ENCODE measurements at places on chromosomes 4 and X.

- no peak for DNase-seq
Measured at GRCh38 chrX:5644776-5645175, 583.9 kb downstream of the NLGN4X start.

DNA sequence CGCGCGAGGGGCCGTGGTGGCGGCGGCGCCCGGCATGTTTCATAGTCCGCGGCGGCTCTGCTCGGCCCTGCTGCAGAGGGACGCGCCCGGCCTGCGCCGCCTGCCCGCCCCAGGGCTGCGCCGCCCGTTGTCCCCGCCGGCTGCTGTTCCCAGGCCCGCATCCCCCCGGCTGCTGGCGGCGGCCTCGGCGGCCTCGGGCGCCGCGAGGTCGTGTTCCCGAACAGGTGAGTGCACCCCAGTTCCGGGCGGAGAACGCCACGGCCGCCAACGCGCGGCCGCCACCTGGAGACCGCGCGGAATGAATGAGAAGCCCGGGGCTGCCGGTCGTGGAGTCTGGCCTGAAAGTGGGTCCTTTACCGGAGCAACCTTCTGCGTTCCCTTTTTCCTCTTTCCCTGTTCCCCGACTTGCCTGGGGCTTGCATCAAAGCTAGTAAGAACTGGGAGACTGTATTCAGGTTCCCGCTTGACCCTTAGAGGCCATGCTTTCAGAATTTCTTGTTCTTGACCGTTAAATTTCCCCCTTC, 429 bp downstream of the NOCT start:
- peak; percentile 29 for DNase-seq

DNA sequence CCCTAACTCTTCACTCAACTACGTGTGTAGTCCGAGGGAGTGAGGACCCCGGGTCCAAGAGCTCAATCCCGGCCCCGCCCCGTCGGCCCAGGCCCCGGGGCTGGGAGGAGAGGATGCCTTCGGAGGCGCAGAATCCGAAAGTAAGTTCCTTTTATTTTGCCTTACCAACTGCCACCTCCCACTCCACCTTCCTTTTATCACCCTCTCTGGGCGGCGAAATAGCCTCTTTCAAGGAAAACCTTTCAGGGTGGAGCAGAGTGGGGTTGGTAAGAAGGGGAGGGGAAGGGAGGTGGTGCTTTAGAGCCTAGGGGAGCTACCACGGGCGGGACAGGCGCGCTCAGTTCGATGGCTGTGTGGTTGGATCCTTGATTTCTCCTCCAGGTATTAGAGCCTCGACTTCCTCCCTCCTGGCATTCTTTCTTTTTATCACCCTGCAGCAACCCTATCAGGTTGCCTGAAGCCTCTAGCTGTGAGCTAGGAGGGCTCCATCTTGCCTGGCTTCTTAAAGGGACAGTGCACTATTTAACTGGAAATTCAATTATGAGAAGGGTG, 191.2 kb downstream of the RRAGB start:
- no peak for DNase-seq

- no peak for DNase-seq
Measured at GRCh38 chr4:88535090-88535755, 11.6 kb upstream of the PYURF start.

GRCh38 chr4:55546506-55546755, 278 bp downstream of the CLOCK start:
- DNase-seq: no peak

GRCh38 chrX:11081511-11081910, 29.6 kb upstream of the HCCS start:
- DNase-seq: no peak

DNA sequence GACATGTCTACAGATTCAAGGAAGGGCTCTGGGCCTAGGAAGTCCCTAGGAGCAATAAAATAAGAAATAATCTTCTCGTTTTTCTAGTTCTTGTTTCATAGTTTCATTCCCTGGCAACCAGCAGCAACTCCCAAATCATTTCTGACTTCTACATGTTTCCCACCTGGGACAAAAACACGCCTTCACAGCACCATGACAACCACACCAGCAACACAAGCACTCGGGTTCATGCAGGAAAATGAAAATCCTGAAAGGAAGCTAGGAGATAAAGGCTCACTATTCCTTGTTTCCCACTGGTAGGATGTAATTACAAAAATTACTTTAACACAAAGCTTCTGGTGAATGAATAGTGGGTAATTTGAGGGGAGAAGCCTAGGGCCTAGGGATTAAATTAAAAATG, 158.9 kb downstream of the ADAMTS3 start:
- no peak for DNase-seq

DNA sequence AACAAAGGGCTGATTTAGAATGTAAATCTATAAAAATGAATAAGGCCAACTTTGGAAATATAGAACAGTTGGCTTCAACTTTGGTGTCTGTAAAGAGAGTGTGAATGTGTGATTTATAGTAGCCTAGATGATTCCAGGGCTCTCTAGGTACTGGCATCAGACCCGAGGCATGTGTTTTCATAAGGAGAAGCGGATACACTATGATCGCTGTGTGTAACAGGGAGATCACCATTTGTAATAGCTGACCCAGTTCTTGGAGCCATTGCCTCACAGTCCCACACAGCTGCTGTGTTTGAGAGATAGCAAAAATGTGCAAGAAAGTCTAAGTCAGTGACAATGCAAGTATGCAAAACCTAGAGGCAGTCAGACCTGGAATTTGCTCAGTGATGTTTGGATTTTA, 135.1 kb downstream of the REPS2 start:
- DNase-seq: no peak

- no peak for DNase-seq
Measured at GRCh38 chr4:183326853-183327252, 4.6 kb upstream of the CLDN24 start.

DNA sequence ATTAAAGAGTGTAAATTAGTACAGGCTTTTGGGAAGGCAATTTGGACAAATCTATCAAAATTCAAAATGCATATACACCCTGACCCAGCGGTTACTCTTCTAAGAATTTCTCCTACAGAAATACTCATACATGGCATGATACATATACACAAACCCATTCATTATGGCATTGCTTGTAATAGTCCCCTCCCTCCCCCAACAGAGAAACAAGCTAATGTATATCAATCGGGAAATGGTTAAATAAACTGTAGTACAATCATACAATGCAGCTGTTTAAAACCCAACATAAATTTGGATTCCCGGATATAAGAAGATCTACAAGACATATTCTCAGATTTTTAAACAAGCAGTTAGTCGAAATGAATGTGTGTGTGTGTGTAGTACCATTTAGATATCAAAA, 808 bp downstream of the HUWE1 start:
- no peak for DNase-seq

GRCh38 chrX:155022585-155022984, at the start of gene F8:
TSS of gene F8 (minus strand) at chrX:155022723. CDS start at chrX:155022552, 171 bp downstream.
- DNase-seq: no peak

DNA sequence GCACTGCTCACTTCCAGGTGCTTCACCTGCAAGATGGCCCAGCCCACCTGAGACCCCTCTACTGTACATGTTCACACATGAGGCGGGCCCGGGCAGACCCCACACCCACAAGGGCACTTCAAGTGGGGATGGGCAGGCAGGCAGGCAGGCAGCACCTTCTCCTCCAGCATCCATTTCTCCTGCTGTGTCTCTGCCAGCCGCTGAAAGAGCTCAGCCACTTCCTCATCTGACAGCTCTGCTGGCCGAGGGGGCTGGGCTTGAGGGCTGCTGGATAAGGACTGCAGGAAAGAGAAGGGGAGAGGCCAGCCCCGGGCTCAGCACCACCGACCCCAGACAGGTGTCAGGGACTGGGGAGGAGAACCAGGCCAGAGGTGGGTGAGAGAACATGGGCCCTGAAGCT, 4.4 kb upstream of the KCND1 start:
- no peak for DNase-seq

DNA sequence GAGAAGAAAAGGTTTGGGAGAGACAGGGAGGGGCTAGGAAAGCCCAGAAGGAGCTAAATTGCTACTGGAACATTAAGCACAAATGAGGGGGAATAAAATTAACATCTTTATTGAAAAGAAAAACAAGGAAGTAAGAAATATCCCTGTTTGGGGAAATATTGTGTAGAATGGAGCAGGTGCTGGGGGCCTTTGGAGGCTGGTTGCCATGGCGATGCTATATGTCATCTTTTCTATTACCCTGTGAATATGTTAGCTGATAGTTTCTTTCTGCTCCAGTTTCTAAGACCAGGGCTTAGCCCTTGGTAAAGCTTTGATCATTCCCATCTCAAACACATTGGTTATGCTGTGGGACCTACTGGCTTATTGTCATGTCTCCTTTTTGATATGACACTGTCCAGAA, 28.7 kb downstream of the TMEM31 start:
- no peak for DNase-seq

DNA sequence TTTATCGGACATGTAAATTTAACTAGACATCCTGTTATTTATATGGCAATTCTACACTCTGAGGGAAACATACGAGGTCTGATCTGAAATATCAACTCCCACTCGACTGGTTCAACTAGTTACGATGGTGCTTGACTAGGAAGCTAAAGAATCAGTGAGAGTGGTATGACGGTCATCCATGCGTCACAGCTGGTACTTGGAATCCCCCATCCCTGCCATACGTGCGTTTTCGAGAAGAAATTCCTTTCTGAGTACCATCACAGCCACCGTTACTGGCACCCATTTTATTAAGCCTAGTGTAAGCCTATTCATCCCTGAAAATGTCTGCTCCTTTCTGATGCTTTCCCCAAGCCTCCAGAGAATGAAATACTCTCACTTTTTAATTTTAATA, 695 bp upstream of the PIGA start:
- no peak for DNase-seq

GRCh38 chrX:134423606-134424005, 36.4 kb upstream of the HPRT1 start:
- DNase-seq: no peak

Data from activated T-cell treated with anti-CD3 and anti-CD28 coated beads for 24 hours (primary cell).